ELR (cell line): ENCODE measurements at places on chromosomes 1 and 21.

GRCh38 chr1:58849551-58849950 lies 65.7 kb upstream of the JUN start:
- peak; percentile 32 for DNase-seq

- no peak for DNase-seq
Measured at GRCh38 chr1:58633121-58633520, 56.1 kb upstream of the TACSTD2 start.

- peak; percentile 15 for DNase-seq
Measured at GRCh38 chr1:55894521-55894920, 679.4 kb upstream of the USP24 start.

- DNase-seq = no peak
Measured at GRCh38 chr1:220711056-220711809, 21.1 kb downstream of the C1orf115 start.

GRCh38 chr1:110464340-110464739 lies 13.4 kb downstream of the PROK1 start:
- DNase-seq = peak; percentile 34

DNA sequence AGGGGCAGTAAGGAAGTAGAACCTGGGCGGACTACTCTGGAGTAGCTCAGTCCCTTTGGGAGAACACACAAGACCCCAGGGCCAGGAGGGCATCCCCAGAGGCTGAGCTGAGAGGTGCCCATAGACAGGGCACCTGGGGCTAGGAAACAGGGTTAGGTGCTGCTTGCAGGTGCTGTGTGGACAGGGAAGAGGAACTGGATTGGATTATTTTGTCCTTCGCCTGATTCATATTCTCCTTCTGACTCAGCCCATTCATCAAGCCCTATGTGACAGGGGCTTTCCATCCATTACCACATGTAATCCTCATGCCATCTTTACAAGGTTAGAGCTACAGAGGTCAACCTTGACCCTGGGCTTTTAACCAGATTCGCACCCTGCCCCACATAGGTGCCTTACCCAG lies 183.9 kb downstream of the C1orf94 start:
- DNase-seq = peak; percentile 35

DNA sequence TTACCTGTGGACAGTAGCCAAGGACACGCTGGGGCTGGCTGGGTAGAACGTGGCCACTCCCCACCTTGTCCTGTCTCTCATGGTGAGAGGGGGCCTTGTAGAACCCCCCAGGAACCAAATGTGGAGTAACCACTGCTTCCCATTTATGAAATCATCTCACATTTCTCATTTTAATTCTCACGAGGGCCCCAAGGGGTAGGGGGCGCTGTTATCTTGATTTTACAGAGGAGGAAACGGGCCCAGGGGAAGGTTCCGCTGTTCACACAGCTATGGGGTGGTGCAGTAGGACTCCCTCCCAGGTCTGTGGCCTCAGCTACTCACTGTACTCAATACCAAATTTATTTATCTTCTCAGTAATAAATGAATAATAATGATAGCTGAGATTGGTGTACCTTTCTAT lies 5.5 kb downstream of the SMPDL3B start:
- DNase-seq = peak; percentile 61

- no peak for DNase-seq
Measured at GRCh38 chr21:29638761-29639327, 301.0 kb downstream of the GRIK1 start.

- DNase-seq = no peak
Measured at GRCh38 chr1:186848509-186849130, 19.9 kb downstream of the PLA2G4A start.

DNA sequence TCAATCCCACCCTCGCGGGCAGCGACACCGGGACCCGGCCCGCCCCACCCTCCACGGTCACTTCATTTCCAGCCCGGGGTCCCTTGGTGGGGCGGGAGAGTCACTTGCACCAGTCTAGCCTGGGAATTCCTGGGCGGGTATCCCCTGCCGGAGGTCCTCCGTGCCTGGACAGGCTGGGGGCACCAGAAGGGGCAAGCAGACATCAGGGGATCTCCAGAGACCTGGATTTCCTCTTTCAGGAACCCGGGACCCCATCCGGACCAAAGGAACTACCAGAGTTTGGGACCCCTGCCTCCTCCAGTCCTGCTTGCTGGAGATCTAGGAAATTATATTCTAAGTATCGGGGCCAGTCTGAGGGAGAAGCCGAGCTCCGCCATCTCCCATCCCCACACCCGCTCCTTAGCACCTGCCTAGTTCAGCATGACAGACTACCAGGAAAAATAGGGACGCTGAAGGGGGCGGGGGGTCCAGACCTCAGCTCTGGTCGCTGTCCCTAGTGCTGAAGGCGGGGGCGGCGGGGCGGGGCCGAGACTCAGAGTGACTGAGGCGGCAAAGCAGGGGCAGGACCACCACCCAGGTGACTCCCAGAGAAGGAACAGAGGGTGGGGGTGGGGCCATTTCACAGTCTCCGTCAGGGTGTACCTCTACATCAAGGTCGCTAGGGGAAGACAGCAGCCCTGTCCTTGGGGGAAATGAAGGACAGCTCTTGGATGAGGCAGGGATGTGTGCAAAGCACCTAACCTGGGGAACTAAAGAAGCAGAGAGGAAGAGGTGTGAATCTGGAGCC lies 832 bp downstream of the HCN3 start:
- peak; percentile 59 for DNase-seq

DNA sequence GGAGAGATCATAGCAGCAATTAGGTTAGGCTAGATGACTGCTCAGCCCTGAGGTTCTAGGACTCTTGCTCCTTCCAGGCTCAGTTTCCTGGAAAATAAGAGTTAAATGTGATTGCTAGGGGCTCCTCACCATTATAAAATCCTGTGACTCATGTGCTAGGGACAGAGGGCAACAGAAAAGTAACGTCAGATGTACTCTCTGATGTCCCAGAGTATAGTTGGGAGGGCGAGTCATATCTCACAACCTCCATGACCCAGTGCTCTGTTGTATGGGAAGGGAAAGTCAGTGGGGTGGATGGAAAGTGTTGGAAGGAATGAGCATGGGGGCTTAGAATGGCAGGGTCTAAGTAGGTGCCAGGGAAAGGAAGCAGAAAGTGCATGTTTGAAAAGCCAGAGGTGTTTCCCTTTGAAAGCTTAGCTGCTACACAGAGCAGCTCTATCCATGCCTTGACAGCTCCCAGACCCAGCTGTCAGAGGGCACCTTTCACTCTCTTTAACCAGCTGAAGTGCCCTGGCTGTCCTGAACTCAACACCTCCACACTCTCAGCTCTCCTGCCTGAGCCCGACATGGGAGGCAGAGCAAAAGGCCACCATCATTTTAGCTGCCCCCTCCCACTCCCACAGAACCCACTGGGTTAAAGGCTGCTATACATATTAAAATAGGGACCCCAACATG lies 11.6 kb downstream of the GJA5 start:
- peak; percentile 30 for DNase-seq

DNA sequence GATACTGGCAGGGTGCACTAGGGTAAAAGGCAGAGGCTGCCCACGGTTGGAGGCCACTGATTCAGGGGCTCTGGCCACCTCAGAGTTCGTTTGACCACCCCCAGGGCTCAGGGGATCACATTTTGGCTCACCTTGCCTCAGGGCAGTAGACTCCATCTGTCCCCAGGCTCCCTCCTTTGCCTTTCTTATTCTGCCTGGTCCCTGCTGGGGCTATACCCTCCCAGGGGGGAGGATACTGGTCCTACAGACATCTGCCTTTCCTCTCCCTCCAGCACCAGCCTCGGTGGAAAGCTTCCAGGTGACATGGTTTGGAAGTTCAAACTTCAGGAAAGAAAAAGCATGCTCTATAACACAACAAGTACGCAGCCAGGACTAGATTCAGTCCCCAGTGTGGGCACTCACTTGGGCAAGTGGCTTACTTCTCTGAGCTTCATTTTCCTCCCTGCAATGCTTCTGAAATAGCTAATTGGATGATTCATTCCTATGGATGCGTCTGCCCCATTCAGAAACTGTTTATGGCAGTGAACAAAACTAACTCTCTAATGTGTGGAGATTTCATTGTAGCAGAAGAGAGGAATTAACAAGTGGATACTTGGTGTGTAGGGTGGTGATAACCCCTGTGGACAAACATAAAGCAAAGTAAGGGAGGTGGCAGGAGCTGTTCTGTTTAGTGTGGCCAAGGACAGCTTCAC lies 154.8 kb downstream of the TRABD2B start:
- no peak for DNase-seq
